ENCODE measurements at places on chromosomes 2 and 18.
A peak's percentile ranks its signal among the peaks of the same experiment; 100 is the strongest.

GRCh38 chr2:17608251-17608650, 67.8 kb downstream of the VSNL1 start:
- no peak for DNase-seq

- no peak for DNase-seq
Measured at GRCh38 chr2:213104092-213104902, 47.1 kb downstream of the IKZF2 start.

GRCh38 chr2:138974651-138975050, 194.5 kb upstream of the NXPH2 start:
- DNase-seq: no peak

DNA sequence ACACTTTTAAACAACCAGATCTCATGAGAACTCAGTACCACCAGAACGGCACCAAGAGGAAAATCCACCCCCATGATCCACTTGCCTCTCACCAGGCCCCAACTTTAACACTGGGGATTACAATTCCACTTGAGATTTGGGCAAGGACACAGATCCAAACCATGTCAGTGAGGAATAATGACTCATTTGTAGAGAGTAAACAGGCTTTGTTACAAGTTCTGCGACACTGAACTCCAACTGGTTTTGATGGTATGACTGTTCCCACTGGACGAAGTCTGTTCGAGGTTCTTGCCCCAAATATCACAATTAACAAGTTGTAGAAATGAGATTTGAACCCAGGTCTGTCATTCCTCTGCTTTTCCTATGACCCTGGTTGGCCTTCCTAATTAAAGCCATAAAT, 718.1 kb upstream of the ID2 start:
- DNase-seq: no peak

GRCh38 chr2:189146553-189146952, 33.0 kb downstream of the COL5A2 start:
- DNase-seq: no peak

DNA sequence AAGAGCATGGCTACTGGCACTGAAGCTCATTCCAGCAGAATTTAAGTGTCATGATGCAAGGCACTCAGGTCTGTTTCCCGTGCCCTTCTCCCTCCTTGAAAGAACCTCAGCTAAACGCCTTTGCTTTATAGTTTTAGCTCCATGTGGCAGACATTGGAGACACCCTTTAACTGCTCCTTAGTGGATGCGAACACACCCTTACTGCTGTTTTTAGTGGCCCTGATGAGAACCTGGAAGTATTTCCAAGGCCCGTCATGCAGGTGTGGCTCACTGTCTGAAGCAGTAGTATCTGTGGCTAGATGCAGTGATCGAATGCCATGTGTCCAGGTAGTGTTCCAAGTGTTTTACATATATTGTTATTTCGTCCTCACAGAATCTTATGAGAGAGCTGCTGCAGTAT, 28.3 kb downstream of the KIF5C start:
- DNase-seq: no peak

GRCh38 chr2:86603905-86604304, 19.8 kb downstream of the RNF103 start:
- DNase-seq: no peak

GRCh38 chr2:123518367-123518766, 506.7 kb upstream of the CNTNAP5 start:
- no peak for DNase-seq

- DNase-seq: no peak
Measured at GRCh38 chr2:60679036-60679780, 76.9 kb upstream of the PAPOLG start.

- DNase-seq: no peak
Measured at GRCh38 chr18:57833441-57834101, 30.5 kb upstream of the ATP8B1 start.

DNA sequence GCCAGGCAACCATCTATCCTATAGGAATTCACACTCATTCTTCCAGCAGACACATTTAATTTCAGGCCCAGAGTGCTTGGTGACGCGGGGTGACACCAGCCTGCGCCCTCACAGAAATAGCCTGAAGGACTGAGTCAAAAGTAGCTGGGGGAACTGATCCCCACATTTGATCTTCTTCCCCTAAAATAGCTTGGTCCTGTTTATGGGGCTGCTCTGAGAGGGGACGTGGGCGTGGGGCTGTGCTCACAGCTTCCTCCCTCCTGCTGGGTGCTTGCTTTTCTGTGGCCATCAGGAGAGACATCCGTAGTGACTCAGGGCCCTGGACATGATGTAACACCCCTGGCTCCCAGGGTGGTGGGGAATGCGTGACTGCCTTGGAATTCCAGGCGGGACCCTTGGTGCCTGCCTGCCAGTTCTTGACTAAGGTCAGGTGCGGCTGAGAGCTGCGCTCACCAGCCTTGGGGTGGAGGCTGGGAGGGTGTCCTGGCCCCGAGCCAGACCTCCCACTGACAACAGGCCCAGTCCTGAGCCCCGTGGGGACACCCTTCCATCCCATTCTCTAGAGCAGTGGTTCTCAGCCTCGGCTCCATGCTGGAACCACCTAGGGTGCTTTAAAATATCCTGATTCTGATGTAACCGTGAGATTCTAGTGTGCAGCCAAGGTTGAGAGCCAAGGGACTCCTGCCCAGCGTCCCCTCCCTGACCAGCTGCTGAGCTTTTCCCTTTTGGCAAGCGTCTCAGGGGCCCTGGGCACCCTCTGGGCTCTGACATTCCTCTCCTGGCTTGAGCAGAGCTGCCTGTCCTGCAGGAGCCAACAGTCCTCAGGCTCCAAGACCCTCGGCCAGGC, 47.4 kb upstream of the SMAD7 start:
- no peak for DNase-seq

DNA sequence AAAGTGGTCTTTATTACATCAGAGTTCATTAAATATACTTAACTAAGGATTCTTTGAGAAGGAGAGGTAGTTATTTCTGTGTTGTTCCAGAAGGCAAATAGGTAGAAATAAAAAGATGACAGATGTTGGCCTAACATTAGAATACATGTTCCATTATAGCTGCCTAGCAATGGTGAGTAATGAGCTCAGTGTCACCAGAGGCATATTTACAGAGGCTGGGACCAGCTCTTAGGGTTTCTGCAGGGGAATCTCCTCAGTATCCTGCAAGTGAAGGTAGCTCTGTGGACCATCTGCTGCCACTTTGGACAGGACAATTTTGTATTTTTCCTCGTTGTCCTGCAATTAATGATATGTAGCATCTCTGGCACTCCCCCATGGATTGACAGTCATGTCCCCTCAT, 416.0 kb downstream of the THSD7B start:
- DNase-seq: no peak

- DNase-seq: no peak
Measured at GRCh38 chr2:112683550-112684414, 37.0 kb upstream of the NT5DC4 start.

- no peak for DNase-seq
Measured at GRCh38 chr2:9594366-9595054, 36.3 kb downstream of the YWHAQ start.

DNA sequence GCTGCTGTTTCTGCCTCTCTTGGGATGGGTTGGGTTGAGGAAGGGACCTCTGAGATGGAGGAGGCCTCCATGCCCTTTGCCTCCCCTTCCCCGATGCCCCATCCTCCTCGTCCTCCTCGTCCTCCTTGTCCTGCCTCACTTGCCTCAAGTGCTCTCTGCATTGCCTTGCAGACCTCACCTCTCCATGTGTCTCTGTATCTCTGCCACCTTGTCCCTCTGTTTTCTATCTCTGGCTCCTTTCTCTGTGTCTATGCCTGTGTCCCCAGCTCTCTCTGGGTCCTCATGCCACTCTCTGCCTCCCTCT, 87.5 kb downstream of the MCFD2 start:
- no peak for DNase-seq

DNA sequence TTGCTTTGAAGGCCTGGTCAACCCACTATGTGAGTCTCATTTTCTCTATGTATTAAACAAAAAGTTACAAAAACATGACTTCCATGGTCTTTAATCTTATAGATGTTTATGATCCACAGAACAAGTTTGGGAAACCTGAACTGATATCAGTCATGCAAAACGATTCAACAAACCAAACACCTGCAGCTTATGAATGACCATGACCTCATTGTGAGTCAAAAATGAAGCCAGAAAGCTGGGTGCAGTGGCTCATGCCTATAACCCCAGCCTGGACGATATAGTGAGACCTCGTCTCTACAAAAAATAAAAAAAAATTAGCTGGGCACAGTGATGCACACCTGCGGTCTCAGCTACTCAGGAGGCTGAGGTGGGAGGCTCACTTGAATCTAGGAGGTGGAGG, 270.4 kb upstream of the CCDC68 start:
- DNase-seq: no peak

DNA sequence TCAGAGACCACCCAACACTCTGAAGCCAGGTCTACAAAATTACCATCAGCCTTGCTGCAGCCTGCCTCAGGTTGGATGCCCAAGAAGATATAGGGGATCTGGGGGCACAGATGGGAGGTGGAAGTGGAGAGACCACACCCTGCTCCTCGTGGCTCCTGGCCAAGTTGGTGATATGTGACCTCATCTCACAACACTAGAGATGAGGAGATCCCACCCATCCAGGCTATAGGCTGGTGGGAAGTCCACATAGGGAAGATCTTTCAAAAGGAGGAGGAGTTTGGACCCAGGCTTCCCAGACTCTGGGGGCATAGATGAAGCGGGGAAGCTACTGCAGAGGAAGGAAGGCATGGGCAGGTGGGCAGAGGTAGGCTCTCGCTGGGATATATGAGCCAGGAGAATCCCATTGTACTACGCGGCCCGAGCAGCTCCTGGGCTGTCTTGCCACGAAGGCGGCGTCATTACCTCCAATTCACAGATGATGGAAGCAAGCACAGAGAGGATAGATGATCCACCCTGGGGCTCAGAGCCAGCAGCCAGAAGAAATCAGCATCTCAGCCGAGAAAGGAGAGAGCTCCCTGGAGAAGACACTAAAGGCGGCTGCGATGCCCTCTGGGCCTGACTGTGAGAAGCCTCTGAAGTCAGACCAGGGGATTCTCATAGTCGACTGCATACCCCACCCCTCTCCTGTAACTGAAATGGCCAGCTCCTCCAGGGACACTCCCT, 96.0 kb downstream of the RHOB start:
- no peak for DNase-seq

DNA sequence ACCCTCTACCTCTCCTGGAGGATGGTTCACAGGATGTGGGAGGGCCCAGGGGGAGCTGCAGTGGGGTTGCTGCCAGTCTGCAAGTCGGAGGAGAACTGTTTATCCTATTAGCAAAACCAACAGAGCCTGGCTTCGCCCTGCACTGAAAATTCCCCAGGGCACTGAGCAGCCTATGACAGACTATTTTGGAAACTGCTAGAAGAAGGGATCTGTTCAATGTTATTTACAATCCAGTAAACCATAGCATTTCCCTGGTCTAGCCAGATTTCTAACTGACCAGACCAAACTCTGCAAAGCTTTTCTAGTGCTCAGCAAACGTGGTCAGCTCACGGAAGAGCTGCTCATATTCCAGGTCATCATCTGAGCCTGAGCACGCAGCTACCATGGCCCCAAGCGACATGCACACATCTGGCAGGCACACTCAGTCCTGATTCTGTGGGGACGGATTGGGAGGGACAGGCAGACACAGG, 64.8 kb upstream of the PID1 start:
- DNase-seq: no peak

DNA sequence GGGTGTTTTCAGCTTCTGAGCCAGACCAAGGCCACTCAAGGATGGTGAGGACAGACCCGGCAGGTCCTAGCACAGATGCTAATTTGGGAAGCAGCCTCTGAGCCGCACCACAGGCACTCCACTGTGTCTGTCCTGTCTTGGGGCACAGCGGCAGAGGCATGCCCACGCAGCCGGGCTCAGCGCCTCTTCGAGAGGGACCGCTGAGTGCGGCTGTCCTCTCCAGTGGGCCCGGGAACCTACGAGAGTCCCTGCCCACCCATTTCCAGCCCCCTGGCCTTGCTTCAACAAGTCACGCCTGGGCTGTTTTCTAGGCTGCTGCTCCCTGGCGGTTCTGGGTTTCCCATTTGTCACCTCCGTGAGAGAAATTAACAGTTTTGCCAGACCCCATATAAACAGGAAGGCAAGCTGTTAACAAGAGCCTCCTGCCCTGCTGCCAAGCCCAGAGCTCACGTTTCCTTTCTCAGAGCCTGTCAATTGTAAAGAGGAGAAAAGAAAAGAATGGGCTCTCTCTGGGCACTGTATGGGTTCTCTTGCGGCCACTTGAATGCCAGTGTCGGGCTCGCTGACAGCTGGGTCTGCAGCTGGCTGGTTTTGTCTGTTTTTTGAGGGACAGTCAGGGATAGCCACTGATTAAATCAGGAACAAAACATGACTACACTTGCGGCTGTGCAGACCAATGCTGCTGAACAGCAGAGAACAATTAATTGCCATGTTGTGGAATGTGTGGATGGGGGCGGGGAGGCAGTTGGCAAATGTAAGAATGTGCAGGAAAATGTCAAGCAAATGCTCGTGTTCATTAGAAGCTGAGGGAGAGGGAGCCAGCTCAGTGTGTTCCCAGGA, 30.6 kb downstream of the TMEM17 start:
- DNase-seq: no peak

GRCh38 chr18:64134044-64134747, 14.7 kb downstream of the LINC00305 start:
- no peak for DNase-seq

- no peak for DNase-seq
Measured at GRCh38 chr2:74223941-74224770, 25.7 kb downstream of the MTHFD2 start.

GRCh38 chr18:26071020-26071419, 19.4 kb downstream of the SS18 start:
- DNase-seq: no peak

DNA sequence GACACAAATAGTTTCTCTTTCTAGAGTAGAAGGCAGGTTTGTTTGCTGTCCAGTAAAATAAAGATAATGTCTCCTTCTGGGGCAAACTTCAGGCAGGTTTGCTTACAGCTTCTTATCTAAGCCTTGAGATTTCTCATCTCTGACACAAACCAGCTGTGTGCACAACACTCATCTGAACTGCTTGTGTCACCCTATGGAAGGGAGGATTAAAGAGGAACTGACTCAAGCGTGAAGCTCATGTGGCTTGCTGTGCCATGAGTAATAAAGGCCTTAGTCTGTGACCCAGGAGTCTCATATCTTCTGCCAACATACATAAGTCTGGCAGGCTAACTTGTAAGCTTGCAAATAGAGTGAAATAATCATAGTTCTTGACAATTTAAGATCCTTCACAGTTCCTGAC, 24.2 kb upstream of the CPO start:
- no peak for DNase-seq

GRCh38 chr2:88342749-88343148, 109.7 kb downstream of the FOXI3 start:
- DNase-seq: no peak

DNA sequence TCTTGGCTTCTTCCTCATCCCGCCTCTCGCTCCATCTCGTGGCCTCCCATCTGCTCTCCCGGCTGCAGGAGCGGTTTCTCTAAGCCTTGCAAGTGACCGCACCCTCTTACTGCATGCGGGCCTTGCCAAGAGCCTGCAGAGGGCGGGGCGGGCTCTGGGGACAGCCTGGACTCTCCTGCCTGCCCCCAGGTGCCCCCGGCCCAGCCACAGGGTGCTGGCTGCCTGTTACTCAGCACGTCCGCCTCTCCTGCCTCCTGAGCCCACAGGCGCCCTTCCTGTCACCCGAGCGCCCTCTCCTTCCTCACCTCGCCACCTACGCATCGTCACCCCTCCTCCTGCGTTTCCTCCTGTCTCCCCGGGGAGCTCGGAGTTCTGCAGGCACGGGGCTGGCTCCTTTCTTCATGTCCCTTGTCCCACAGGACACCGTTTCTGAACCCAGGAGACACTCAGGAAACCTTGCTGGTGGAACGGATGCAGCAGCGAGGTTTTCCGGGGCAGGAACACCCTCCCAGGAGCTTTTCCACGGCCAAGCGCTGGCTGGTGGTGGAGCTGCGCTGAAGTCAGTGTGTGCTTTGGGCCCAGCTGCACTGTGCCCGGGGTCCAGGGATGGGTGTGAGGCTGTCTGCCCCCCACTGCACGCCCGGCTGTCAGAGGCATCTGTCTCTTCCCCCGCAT, 28.5 kb downstream of the HPCAL1 start:
- DNase-seq: peak; percentile 52

Measured in stimulated activated CD4-positive, alpha-beta T cell treated with anti-CD3 and anti-CD28 coated beads, Interleukin-12 subunit alpha, Interleukin-12 subunit beta, amount 100 ng/mL, for 24 hours (primary cell).